ENCODE measurements at places on chromosomes 3 and 15.

- no peak for DNase-seq
Observed at GRCh38 chr3:124967964-124968363, 33.4 kb upstream of the MUC13 start.

- DNase-seq: no peak
Observed at GRCh38 chr15:99174567-99175395, 69.9 kb downstream of the SYNM start.

GRCh38 chr15:98964466-98965133 lies 43.0 kb downstream of the PGPEP1L start:
- no peak for DNase-seq

GRCh38 chr15:95266451-95267061 lies 1035.2 kb downstream of the MCTP2 start:
- no peak for DNase-seq
